ENCODE measurements at places on chromosomes 1 and 21.

GRCh38 chr1:199948587-199949280 lies 78.8 kb upstream of the NR5A2 start:
- no peak for DNase-seq

DNA sequence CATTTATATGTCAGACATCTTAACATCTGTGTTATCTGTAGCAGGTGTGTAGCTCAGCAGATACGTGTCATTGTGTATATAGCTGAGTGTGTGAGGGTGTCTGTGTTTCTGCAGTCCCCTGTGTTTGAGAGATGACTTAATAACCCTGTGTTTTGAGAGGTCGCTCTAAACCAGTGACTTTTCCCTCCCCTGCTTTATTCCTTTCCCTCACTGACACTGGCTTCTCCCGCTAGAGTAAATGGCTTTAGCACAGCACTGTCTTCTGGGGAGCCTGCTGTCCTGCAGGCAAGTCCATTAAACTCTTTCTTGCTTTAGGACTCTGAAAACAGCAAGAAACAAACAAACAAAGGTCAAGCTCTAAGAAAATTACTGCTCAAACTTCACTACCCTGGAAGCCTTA lies 53.0 kb downstream of the VANGL1 start:
- DNase-seq: no peak

- DNase-seq: no peak
Observed at GRCh38 chr1:147811751-147812150, 51.3 kb upstream of the GJA5 start.

DNA sequence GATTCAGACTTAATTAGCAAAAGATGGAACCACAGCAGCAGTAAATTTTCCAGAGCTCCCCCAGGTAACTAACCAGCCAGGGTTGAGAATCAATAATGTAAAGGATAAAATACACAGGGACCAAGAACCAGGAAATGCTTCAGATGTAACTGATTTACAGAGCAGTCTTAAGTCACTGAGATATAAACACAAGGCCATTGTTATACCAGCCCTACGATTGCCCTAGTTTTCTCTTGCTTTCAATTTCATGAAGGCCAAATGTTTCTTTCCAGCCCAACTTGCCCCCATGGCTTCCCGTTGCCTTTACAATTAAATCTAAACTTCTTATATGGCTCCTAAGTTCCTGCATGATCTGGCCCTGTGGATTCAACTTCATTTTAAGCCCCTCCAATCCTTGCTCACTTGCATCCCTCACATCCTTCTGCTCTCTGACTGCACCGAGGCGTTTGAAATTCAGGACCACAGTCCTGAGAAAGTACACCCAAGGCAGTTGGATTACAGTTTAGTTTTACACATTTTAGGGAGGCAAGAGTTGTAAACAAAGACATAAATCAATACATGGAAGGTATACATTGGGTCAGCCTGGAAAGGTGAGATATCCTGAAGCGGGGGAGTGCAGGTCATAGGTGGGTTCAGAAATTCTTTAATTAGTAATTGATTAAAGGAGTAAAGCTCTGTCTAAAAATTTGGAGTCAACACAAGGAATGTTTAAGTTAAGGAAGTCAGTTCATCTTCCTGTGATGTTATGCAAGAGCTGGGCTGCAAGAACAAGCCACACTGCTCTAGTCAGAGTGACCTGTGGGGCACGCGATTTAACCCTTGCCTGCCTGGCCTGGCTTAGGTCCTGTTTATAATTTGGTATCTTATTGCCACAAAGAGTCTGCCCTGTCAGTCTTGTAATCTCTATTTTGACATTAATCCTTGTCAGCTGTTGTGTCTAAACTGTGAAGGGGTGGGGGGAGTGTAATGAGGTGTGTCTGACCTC lies 69.9 kb upstream of the COG2 start:
- DNase-seq: no peak

DNA sequence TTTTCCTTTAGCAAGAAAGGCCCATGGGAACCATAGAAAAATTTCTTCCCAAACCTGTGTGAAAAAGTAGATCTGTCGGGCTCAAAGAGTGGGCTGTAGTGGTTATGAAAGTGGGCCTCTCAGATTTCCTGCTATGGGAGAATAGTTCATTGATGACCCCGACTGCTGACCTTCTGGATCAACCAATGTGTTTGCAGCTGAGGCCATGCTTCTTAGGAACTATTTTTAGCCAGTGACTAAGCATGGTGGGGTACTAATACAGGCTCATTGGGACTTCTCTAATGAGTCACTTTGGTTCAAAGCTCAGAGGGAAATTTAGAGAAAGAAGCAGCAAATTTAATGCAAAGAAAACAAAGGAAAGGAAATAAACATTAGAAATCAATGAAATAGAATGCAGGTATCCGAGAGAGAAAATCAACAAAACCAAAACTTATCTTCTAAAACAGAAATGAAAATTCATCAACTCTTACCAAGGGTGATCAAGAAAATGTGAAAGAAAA lies 12.6 kb upstream of the PSMA5 start:
- no peak for DNase-seq

- DNase-seq: peak; percentile 27
Observed at GRCh38 chr1:55337801-55338447, 122.8 kb upstream of the USP24 start.

GRCh38 chr1:151832318-151832980 lies 847 bp upstream of the RORC start:
- DNase-seq: peak; percentile 91

DNA sequence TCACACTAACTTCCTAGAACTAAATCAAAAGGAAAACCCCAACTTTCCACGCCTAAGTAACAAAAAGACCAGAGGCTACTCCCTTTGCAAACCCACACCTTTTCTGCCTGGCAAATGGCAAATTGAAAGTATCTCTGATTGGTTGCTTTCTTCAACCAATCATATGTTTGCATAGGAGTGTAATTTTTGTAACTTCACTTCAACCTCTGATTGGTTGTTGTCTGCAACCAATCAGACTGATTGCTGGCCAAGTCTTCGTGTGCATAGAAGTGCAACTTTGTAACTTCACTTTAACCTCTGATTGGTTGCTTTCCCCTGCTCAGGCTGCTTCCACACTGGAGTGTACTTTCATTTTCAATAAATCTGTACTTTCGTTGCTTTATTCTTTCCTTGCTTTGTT lies 36.9 kb upstream of the PADI2 start:
- DNase-seq: no peak

DNA sequence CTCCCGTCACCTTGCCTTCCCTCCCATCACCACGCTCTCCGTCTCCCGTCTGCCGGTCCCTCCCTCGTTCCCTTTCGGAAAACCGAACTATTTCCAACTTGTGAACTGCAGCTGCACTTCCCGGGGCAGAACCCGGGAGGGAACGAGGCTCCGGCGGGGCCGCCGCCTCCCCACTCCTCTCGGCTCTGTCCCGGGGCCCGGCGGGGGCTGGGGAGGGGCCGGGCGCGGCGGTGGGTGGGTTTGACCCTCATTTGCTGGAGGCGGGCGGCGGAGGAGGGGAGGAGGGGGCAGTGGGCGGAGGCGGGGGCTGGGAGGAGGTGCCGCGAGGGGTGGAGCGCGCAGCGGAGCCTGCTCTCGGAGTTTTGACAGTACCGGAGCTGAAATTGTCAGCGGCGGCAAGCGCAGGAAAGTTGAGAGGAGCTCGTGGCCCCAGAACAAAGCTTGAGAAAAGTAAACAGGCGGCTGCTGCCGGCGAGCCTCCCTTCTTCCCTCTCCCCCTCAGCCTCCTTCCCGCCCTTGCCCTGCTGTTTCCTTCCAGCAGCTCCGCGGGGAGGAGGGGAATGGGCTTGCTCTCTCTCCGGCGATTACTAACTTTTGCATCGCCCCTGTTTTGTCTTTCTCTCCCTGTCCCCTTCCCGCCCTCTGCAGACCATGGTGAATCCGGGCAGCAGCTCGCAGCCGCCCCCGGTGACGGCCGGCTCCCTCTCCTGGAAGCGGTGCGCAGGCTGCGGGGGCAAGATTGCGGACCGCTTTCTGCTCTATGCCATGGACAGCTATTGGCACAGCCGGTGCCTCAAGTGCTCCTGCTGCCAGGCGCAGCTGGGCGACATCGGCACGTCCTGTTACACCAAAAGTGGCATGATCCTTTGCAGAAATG lies 2.9 kb downstream of the LMO4 start:
- peak; percentile 16 for DNase-seq

GRCh38 chr1:243956450-243956849 lies 94.6 kb upstream of the ZBTB18 start:
- no peak for DNase-seq

GRCh38 chr1:79792219-79792930 lies 785.8 kb upstream of the ADGRL4 start:
- DNase-seq: no peak

DNA sequence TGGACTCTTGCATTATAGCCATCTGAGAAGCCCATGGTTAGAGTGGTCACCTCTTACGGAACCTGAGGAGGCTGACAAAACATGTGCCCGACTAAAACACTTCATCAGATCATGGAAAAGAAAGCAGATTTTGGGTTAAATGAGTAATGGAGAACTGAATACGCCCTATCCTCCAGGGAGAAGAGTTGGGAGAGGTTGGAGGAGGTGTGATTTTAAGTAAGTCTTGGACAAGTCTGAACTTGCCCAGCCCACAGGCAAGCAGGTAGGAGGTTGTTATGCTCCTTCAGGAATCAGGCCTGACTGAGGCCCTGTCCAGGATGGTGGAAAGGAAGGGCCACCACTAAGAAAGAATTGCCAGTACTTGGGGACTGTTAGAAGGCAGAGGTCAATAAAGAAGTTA lies 255.8 kb downstream of the TGFB2 start:
- DNase-seq: no peak

DNA sequence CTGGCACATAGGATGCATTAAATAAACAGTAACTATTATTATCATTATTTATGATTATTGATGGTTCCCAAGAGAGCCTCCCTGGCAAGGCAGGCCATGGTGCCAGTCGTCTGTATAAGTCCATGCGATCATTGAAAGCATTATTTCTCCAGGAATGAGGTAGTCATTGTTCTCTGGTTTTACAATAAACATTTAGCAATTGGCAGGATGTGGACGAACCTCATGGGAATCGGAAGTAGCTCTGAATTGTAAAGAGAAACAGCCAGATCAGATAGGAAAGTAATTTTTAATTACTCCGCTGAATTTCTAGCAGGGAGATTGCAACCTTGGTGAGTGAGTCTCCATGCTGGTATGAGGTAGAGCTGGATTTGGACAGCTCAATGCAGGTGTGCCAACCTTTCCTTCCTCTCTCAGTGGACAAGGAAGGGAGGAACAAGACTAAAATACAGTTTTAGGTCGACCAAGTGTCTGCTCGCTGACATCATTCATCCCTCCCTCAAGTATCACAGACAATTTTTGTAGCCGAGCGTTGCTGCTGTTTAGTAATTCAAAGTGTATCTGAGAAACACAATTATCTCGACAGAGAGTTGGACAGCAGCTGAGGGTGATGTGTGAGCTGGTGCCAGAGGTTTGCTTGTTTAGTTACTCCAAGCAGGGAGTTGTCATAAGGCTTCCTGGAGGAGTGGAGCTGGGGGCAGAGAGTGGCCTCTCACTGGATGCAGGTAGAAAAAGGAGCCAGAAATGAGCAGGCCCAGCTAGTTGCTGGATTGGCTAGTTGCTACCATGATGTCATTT lies 250.8 kb downstream of the KCNJ6 start:
- DNase-seq: no peak

- no peak for DNase-seq
Observed at GRCh38 chr1:115594600-115594999, 47.2 kb upstream of the VANGL1 start.

DNA sequence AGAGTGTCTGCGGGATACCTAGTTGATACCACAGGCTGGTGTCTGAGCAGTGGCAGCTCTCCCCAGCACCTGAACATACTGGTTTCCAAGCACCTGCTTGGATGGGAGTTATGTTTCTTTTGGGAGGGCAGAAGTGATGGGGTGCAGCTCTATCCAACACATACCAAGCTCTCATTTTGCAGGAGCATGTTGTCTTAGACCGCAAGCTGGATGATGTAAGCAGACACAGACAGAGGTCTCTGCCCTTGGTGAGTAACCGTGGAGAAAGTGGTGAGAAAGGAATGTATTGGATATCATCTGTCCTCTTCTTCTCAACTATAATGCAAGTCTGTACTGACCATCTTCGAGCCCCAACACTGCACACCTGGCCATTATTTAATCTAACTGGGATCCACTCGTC lies 37.4 kb downstream of the ZNF496 start:
- DNase-seq: no peak

- peak; percentile 77 for DNase-seq
Observed at GRCh38 chr1:89523572-89524368, 859 bp upstream of the LRRC8B start.

DNA sequence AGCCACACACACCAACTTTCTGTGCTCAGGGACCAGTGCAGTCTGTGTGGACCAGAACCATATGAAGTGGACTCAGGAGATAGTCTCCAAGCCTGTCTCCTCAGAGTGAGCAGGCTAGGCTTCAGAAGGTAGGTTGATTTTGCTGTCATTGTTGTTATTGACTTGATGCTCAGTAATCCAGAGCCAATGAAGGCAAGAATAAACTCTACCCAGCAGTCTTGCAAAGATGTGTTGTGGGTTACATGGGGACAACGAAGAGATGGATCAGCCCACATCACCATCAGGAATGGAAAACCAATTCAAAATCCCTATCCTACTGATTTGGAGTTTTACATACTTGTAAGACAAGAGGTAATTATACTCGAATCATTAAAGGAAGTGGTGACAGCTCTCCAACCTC lies 37.4 kb downstream of the PHC2 start:
- DNase-seq: no peak

- no peak for DNase-seq
Observed at GRCh38 chr1:81585371-81585770, 215.4 kb upstream of the ADGRL2 start.

DNA sequence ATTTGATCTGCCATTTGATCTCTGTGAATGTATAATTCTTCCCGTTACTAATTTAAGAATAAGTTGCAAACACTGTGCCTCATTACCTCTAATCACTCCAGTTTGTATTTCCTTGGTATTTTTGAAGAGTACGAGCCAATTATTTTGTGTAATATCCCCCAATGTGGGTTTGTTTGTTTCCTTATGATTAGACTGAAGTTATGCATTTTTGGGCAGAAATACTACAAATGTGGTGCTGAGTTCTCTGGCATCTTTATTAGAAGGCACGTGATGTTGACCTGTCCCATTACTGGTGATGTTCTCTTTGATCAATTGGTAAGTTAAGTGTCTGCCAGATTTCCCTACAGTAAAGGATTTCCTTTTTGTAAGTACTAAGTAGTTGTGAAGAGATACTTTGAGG lies 10.3 kb downstream of the MIXL1 start:
- DNase-seq: no peak

DNA sequence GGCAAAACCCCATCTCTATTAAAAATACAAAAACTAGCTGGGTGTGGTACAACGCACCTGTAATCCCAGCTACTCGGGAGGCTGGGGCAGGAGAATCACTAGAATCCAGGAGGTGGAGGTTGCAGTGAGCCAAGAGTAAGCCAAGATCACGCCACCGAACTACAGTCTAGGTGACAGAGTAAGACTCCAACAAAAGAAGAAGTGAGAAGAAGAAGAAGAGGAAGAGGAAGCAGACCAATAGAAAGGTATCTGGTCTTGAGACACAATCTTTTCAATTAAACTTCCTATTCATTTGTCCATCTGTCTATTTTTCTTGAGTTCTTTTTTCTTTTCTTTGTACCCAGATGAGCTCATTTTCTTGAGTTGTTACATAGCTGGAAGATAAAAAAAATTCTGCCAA lies 55.7 kb upstream of the ACADM start:
- DNase-seq: no peak

All from NCI-H1092 treated with DMSO at 0.1 percent for 48 hours (cell line).